CD4-positive, alpha-beta T cell treated with Interleukin-15 for 1 hour (primary cell): ENCODE measurements at places on chromosomes 16 and 17.

DNA sequence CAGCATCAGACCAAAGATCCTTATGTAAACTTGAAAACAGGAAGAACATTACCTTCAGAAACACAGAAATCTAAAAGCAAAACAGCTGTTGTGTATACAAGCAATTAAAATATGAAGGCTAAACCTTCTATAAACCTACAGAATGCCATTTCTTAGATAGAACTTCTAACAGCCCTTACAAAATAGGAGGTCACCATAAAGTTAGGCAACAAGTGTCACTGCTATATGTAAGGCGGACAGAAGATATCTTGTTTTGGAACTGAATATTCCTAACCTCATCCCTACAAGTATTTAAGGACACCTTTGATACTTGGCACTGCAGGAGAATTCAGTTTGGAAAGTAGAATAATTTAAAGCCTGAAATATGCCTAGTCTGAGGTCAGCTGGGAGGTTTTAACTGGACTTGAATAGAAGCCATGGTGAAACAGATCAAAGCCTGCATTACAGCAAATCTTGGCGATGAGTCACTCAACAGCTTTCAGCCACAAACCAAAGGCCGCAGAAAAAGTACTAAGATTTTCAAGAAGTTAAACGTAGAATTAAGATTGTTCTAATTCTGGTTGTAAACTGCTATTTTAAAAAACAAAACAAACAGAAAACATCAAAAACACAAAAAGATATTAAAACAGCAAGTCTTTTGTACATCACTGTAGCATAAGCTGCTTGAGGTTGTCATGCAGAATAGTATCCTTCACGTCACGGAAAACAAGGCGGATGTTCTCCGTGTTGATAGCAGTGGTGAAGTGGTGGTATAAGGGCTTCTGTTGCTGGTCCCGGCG, 42.7 kb downstream of the GNA13 start:
- no peak for DNase-seq

DNA sequence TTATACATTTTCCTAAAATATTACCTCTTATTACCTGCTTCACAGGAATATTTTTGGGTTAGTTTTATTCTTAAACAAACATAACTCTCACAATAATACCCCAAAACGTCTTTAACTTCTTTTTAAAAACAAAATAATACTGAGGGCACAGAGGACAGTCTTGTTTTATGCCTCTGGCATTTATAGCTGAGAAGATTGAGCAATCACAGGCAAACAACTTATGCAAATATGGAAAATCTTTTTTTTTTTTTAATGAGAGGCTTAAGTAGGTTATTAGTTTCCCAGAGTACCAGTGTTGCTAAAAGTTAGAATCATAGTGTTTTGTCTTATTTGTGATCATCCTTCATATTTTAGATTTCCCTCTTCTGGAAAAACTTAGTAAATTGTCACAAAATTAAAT, 195.0 kb downstream of the FTO start:
- DNase-seq = no peak

DNA sequence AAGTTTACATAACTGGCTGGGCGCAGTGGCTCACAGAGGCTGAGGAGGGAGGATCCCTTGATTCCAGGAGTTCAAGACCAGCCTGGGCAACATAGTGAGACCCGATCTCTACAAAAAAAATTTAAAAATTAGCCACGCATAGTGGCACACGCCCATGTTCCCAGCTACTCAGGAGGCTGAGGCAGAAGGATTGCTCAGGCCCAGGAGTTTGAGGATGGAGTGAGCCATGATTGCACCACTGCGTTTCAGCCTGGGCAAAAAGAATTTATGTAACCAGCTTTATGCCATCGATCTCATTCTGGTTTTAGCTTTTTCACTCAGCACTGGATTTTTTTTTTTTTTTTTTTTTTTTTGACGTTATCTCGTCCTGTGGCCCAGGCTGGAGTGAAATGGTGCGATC, 9.1 kb upstream of the CD300E start:
- DNase-seq = peak; percentile 67

DNA sequence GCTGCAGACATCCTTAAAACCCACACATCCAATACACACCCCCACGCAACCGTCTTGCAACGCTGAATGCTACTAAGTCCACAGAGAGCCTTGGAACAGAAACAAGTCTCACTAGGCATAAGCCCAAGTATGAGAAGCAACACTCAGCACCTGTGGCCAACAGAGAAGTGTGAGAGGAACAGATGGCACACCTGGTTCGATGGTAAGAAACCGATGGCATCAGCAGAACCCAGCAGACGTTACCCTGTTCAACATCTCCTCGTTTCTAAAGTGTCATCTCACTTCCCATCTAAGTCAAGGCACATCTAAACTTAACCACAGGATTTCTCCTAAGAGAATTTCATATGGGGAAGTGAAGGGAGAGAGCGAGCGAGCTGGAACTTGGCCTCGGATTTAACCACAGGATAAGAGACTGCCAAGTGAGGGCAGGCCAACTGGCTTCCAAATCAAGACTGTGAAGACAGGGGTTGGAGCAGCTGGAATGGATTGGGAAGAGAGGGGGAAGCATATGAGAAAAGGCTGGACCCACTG, 41.0 kb downstream of the NXPH3 start:
- no peak for DNase-seq

DNA sequence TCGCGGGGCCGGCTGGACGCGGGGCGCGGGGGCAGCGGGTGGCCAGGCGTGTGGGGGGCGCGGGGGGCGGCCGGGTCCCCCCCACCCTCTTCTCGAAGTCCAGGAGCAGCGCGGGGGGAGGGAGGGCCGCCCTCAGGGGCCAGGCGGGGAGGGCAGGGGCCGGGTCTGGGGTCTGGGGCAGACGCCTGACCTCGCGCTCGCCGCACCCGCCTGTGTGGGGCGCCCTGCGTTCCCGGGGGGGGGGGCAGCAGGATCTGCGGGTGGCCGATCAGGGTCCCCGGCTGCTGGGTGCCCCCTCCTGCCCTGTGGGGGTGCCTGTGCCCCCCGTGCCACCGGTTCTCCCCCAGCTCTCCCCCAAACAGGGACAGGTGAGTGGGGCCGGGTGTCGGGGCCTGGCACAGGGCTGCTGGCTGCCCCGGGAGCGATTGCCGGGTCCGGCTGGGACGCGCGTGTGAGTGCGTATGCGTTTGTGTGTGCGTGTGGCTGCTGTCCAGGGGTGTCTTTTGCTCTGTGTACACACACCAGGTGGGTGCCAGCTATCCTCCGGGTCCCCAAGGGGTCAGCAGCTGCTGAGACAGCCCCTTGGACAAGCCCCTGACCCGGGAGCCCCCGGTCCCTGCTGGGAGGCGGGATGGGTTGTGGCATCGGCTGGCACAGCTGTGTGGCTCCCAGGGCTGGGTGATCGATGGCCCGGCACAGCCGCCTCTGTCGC, 663 bp downstream of the PRR35 start:
- DNase-seq = no peak

DNA sequence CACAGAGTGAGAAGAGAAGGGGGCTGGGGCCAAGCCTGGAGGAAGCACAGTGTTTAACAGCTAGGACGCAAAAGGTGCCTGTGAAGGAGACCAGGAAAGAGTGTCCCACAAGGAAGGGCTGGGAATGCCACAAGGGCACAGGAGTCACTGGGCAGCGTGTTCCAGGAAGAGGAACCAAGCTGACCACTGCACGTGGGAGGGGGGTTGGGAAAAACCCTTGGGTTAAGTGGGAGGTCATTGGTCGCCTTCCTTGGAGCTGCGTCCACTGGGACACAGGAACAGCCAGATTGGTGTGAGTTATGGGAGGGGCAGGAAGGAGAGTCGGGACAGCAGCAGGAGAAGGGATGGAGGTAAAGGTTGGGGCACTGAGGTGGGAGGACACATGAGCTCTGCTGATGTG, 12.9 kb downstream of the TTYH2 start:
- DNase-seq = no peak
